ENCODE measurements at places on chromosomes 13 and 19.

DNA sequence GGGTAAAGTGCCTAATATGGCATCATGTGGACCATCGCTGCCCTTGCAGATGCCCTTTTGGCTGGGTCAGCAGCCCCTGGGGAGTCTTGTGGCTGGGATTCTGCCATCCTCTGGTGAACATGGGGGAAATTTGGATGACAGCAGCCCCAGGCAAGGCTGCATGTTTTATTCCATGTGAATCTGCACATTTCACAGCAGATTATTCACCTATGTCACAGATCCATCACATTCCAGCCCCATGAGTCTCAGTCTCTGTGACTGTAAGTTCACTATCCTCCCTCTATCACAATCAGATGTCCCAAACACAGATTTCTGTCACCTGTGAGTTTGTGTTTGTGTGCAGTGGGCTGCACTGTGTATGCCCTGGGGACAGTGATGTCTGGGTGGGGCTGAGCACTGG is 36.8 kb upstream of the PSG9 start:
- DNase-seq: no peak

DNA sequence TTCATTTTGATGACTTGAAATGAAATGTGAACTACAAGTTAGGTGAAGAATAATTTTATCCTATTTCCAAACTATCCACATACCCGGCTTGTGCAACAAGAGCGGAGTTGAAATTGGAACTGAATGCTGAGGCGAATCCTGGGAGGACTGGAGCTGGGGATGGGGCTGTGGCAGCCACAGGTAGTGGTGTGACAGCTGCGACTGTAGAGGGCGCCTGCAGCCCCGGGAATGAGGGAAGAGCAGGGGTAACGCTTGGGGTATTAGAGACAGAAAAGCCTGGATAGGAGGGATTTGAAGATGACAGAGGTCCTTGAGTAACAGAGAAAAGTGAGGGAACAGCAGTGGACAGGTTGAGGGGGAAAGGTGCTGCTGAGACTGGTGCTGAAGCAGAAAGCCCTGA is 22.0 kb upstream of the STOML3 start:
- DNase-seq: no peak

DNA sequence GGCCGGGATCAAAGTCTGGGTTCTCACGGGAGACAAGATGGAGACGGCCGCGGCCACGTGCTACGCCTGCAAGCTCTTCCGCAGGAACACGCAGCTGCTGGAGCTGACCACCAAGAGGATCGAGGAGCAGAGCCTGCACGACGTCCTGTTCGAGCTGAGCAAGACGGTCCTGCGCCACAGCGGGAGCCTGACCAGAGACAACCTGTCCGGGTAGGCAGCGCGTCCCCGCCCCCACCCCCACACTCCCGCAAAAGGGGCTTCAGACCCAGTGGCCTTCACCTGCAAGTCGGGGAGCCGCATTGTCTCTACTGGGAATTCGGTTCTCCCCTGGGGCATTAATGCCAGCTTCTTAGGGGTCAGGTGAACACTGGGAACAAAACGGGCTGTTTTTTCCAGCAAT is 114.7 kb upstream of the MCF2L start:
- DNase-seq: no peak

DNA sequence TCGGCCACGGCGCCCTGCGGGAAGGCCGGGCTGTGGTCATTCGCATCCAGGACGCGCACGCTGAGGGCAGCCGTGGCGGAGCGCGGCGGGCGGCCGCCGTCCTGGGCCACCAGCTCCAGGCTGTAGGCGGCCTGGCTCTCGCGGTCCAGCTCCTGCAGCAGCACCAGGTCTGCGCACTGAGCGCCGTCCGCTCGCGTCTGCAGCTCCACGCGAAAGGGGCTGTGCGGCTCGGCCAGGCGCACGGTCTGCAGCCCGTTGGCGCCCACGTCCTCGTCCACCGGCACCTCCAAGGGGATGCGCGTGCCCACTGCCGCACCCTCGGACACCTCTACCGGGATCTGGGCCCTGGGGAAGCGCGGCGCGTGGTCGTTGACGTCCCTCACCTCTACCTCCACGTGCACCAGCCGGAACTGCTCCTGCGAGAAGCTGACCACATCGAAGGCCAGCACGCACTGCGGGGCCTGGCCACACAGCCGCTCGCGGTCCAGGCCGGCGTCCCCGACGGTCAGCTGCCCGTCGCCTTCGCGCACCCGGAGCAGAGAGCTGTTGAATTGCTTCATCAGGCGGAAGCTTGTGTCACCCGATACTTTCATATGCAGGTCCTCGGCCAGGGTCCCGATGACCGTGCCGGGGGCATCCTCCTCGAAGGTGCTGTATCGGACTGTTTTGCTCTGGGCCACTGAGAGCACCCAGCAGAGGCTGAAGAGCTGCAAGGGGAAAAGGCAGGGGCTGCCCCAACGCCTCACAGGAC is 583 bp downstream of the PCDH8 start:
- DNase-seq: no peak

GRCh38 chr13:108494991-108495645 is 134.3 kb upstream of the MYO16 start:
- no peak for DNase-seq

DNA sequence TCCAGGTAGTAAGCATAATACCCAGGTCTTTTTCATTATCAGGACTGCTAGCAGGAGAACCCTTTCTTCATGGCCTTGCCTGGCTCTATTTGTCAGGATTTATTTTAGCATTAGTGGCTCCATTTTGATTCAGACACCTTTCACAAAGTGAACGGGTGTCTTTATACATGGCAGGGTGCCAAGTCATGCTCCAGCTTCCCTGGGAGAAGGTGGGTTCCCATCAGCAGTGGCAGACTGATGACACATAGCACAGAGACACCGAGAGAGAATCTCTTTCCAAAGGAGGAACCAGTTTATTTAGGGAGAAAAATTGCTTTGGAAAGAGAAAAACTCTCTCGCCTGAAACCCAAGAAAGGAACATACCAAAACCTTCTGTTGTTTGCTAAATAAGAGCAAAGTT is 135.3 kb upstream of the TMTC4 start:
- DNase-seq: no peak

DNA sequence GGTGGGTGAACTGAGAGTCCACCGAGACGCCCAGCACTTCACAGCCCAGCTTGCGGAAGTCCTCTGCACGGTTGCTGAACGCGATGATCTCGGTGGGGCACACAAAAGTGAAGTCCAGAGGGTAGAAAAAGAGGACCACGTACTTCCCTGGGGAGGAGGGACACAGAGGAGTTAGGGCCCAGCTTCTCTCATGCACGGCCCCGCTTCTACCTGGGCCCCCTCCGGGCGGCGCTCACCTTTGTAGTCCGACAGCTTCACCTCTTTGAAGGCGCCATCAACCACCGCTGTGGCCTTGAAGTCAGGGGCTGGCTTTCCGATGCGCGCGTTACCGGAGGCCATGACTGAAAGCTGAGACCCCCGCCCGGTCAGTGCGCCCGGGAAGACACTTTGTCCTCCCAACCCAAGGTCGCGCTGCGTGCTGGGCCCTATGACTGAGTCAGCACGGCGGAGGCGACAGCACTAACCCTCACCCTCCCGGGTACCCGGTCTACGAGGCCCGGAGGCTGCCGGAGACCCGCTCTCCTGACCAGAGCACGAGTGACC is 606 bp downstream of the PRDX2 start:
- DNase-seq: no peak

GRCh38 chr13:67148161-67148571 is 82.0 kb downstream of the PCDH9 start:
- DNase-seq: no peak

DNA sequence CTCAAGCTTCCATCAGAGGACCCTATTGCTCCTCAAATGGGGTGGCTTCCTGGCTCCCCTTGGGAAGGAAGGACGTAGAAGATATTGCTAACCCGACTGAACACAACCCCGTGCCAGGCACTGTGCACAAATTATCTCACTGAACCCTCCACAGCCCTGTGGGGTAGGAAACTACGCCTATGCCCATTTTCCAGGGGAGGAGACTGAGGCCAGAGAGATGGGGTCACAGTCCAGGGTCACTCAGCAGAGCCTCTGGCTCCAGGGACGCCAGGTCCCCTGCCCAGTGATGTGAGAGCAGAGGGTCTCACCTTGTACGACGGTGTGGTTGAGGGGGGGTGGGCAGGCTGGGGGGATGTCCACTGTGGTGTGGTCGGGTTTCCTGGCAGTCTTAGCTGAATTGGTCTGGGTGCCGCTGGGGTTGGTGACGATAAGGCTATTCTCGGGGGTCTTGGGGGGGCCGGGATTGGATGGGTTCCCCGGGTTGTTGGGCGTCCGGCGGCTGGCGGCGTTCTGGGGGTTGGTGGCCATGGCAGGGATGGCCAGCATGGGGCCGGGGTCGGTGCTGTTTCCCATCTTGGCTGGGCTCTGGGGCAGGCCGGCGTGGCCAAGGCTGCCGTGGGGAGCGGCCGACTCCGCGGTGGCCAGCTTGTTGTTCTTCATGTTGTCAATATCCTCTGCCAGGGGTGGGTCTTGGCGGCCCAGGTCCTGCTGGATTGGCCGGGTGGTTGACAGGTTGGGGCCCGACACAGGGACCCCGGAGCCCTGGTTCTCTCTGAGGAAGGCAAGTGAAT is 136.2 kb downstream of the IER2 start:
- DNase-seq: no peak

- no peak for DNase-seq
Observed at GRCh38 chr13:59494151-59494550, 669.6 kb downstream of the DIAPH3 start.

GRCh38 chr19:38742906-38743305 is 1.4 kb downstream of the CAPN12 start:
- DNase-seq: no peak

- no peak for DNase-seq
Observed at GRCh38 chr13:47000165-47000564, 103.3 kb upstream of the HTR2A start.

GRCh38 chr13:40588101-40588500 is 78.3 kb downstream of the FOXO1 start:
- DNase-seq: no peak

- DNase-seq: no peak
Observed at GRCh38 chr19:3457528-3458228, 22.6 kb downstream of the SMIM24 start.

- DNase-seq: peak; percentile 88
Observed at GRCh38 chr13:113002206-113002912, 33.3 kb downstream of the MCF2L start.

- no peak for DNase-seq
Observed at GRCh38 chr13:40115426-40115825, 460.0 kb downstream of the COG6 start.
